ENCODE measurements at places on chromosomes 16 and 17.

DNA sequence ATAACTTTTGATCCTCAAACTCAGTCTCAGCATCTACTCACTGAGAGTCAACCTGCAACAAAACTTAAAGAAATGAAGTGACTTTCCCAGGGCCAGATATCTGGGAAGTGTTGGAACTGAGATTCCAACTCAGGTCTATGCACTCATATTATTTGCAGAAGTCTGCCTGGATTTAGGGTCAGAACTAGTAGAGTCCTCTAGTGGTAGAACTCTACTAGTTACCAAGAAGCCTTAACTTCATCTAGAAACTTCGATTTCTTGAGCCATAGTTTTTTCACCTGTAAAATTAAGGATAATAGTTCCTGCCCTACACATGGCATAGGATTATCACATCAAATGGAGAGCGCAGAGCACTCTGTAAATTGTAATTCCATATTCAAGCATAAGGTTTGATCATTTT lies 23.4 kb upstream of the KRT24 start:
- no peak for DNase-seq

GRCh38 chr17:65530523-65531255 lies 30.8 kb downstream of the AXIN2 start:
- DNase-seq, result no peak

GRCh38 chr17:2086306-2086705 lies 31.4 kb downstream of the HIC1 start:
- DNase-seq, result no peak

- DNase-seq, result no peak
These were observed 114.8 kb upstream of the FOXF1 start for GRCh38 chr16:86395477-86395876.

- DNase-seq, result no peak
These were observed 46.5 kb downstream of the GAS7 start for GRCh38 chr17:10151667-10152496.

GRCh38 chr17:48541577-48542113 lies 3.3 kb downstream of the HOXB2 start:
- DNase-seq, result no peak

DNA sequence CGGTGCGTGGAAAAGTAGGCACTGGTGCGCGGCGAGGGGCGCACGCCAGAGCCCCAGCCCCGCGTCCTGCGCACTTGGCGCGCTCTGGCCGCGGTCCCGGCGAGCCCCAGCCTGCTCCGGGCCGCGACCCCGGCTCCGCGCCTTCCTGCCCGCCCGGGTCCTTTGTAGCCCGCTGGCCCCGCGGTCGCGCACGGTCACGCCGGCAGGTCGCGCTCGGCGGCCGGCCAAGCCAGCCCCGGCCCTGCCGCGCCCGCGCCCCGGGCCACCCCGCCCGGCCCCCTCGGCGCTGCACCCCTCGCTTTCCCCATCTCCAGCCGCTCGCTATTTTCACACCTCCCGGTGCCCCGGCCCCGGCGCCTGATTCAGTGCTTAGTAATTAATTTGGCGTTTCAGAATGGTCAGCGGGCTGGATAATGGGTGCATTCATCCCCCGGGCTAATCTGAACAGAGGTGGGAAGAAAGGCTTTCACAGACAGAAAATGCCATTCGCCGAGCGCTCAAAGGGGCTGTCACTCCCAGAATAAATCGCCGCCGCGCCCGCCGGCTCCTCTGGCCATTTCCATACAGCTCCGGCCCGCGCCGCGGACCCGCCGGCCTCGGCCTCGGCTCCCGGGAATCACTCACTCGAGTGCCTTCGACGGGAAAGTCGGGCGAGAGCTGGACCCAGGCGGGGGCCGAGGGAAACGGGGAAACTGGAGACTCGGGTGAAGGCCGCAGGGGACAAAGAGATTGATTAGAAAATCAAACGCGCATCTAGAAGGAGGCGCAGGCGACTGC lies 17.8 kb upstream of the NTN1 start:
- DNase-seq, result no peak

GRCh38 chr17:57518587-57519581 lies 226.2 kb downstream of the CCDC182 start:
- no peak for DNase-seq

DNA sequence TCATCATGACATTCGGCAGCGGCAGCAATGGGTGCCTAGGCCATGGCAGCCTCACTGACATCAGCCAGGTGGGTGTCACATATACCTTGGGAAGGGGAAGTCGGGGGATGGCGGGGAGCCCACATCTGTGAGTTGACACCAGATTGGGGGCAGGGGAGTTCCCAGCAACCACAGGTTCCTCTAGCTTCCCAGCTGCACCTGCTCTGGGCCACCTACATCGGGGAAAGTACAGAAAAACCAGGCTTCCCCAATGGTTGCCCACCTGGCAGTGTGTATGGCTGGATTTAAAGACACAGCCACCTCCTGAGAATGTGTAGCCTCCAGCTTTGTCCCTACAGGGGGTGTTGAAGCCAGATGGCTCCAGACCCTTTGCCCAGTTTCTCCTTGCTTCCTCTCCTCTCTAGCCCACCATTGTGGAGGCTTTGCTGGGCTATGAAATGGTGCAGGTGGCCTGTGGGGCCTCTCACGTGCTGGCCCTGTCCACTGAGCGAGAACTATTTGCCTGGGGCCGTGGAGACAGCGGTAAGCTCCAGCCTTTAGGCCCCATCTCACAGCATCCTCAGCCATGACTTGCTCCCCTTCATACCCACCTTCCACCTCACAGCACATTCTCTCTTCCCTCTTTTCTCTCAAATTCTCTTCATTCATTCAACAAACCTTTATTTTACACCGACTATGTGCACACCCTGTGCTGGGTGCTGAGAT lies 5.0 kb upstream of the TRAF4 start:
- DNase-seq, result peak; percentile 67
